Hematopoietic multipotent progenitor cell treated with erythropoietin and hydrocortisone succinate and interleukin-3 and kit ligand, for 4 days (in vitro differentiated cells): ENCODE measurements at places on chromosomes 7 and 10.
A peak's percentile ranks its signal among the peaks of the same experiment; 100 is the strongest.

DNA sequence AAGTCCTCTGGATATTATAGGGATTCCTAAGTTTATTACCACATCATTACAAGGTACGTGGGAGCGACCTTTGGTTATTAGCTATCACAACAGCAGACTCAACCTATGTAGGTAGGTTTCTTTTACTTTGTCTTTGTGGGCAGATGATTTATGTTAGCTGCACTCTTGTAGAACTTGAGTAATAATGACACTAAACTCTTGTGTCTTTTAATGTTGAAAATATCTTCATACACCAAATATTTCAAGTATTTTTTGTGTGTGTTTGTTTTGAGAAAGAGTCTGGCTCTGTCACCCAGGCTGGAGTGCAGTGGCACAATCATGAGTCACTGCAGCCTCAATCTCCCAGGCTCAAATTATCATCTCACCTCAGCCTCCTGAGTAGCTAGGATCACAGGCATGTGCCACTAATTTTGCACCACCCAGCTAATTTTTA, 19.2 kb upstream of the SUPV3L1 start:
- no peak for DNase-seq

DNA sequence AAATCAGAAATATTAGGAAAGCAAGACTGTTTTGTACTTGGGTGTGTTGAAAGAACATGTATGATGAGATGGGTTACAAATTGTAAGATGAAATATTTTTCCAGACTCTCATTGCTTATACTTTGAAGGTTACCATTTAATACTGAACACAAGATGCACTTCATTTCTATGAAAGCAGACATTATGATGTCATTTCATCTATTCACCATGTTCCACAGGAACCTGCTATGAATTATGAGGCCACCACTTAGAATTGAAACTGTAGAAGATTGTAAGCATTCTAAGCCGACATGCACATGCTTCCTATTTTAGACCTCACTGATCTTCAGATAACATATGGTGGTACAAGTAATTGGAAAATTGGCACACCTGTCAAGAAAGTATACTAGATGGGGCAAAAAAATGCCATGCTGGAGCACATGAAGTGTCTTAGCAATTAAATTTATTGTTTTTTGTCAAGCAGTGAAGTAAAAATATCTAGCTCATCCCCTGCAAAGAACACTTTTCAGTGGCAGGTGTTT, 195.0 kb downstream of the PHF14 start:
- DNase-seq, result no peak

DNA sequence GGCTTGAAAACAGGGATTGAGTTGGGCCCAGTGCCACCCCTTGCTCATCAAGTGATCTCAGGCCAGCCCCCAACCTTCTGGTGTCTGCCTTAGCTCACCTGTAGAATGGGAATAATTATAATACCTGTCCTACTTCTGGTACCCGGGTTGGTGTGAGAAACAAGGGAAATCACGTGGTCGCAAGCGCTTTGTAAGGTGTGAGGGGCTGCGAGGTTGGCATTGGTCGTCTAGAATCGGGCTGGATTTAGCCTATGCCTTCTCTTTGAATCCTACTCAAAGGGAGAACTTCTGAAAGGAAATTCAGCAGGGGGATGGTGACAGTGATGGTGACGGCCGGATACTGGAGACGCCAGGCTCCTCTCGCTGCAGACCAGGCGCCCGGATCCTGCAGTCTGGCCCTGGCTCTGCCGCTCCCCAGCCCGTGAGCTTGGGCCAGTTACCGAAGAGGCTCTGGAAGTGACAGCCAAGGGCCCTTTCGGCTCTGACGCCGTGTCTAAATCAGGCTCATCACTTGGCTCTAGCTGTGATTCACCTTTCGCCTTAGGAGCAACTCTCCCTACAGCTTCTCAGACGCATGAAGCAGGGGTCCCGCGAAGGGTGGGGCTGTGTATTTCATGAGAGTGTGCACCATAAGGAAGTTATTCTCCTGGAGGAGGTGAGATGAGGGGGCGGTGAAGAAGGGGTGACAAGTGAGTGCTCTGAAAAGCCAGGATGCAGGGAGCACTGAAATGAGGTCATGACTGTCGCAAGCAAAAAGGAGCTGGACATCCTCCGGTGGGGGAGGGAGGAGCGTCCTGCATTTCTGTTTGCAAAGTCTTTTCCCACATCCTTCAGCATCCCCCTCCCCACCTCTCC, 4.0 kb upstream of the CREB5 start:
- DNase-seq, result no peak

GRCh38 chr10:73910764-73911552, at the start of gene PLAU:
TSS of gene PLAU (plus strand) at chr10:73911132. CDS start at chr10:73911556, 424 bp downstream.
- peak; percentile 77 for DNase-seq

DNA sequence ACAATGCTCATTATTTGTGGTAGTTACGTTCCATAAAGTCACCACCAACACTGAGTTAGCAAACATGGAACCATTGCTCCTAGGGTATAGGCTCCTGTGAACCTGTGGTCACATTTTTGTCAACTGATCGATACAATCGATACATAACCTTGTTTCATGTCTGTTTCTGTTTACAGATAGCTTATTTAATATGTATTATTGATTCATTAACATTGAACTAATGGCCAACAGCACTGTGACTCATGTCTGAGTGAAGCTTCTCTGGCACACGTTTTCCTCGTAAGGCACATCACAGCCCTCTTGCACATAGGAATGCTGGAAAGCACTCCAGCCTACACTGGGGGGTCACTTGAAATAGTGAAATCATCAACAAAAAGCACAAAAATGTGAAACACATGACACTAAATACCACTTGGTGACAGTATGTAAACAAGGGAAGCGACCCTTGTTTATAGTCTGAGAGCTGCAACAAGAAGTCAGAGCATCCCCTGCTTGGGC, 27.0 kb downstream of the GHRHR start:
- DNase-seq, result no peak

- no peak for DNase-seq
Observed at GRCh38 chr10:94036766-94037033, 43.0 kb downstream of the PLCE1 start.

DNA sequence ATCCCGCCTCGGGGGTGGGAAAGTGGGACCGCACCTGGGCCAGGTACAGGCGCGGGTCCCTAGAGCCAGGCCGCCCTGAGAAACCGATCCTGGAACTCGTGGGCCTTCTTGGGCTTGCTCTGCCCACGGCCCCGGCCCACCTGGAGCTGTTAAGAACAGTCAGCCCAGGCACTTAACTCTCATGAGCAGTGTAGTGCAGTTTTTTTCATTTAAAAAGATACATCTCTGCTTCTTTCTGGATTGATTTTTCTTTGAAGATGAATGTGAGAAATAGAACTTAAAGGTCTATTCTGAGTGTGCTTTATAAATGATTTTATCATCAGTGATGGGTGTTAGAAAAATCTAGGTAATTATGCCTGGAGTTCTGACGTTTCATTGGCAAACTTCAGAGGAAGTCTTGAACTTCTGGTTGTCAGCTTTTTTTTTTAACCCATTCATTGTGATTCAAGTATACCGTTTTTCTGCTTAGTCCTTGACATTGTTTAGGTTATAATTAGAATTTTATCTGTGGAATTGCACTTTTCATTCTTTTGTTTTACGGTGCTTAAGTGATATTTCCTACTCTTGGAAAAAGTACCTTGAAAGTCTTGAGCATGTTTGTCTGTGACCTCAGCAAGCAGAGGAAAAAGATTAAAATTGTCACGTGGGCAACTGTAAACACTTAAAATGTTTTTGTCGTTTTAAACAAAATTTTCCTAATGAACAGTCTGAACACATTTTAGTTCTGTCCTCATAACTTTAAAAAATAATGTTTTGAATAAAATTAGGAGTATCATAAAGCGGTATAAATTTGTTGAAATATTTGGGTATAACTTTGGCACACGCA, 906 bp downstream of the CDK1 start:
- peak; percentile 30 for DNase-seq

GRCh38 chr7:42744746-42745145, 167.1 kb downstream of the C7orf25 start:
- DNase-seq, result no peak

DNA sequence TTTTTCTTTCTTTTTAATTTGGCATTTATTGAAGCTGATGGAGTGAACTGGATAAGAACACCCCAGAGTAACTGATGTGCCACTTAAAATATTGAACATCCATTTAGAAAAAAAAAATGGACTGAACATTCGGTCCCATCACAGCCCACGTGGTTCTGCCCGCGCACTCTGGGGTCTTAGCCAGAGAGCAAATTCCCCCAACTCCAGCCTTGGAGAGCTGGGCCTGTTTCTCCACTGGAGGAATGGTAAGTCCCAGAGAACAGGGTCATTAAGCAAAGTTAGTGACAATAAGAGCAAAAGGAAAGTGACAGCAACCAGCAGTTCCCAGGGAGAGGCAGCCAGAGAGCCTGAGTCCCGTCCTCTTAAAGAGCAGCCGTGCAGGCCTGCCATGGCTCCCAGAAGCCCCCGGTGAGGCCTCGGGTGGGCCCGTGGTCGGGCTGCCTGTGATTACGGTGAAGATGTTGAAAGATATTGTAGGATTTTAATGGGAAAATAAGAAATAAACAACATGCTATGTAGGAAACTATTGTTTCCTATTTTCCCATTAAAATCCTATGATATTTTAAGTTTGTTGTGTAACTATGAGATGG, 487.9 kb upstream of the MKI67 start:
- DNase-seq, result no peak

GRCh38 chr10:125865120-125865519, 16.0 kb downstream of the DHX32 start:
- DNase-seq, result no peak
